ENCODE measurements at places on chromosomes 4 and X.

- no peaks in the 10 kb centered on the region for H3K4me1 ChIP-seq
- H3K27ac ChIP-seq, result no peak overlapping the region
- no peaks in the 10 kb centered on the region for H3K27me3 ChIP-seq
- no peak overlapping the region for H3K4me3 ChIP-seq
These were observed 580.8 kb upstream of the TENM3 start for GRCh38 chr4:181662383-181662782.

DNA sequence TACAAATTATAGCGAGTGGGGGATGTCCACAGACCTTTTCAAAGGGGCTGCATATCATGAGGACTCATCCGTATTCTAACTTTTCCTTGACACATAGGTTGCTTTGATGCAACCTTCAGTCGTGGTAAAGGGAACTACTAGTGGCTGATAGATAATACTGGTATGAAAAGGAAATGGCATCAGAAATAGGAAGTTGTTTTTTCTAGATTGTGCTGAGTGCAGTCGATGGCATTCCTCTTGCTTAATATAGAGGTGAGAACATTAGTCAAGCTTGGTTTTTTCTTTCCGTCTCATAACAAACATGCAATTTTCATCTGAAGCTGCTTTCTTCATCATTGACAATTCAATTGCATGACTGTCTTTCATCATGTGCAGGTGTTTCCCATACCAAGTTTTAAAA lies 16.6 kb downstream of the ENPEP start:
- no peaks in the 10 kb centered on the region for H3K27me3 ChIP-seq
- H3K4me3 ChIP-seq, result no peak overlapping the region
- DNase-seq, result no peak
- H3K36me3 ChIP-seq, result no peaks in the 10 kb centered on the region
- no peak overlapping the region for H3K27ac ChIP-seq
- H3K4me1 ChIP-seq, result no peaks in the 10 kb centered on the region

GRCh38 chrX:111568354-111568753 lies 56.9 kb downstream of the SERTM2 start:
- H3K36me3 ChIP-seq, result no peaks in the 10 kb centered on the region
- no peak overlapping the region for H3K27ac ChIP-seq
- no peak for DNase-seq
- no peaks in the 10 kb centered on the region for H3K4me1 ChIP-seq
- no peaks in the 10 kb centered on the region for H3K27me3 ChIP-seq

GRCh38 chrX:124931241-124931640 lies 388.4 kb upstream of the TEX13C start:
- H3K27me3 ChIP-seq, result no peaks in the 10 kb centered on the region
- H3K36me3 ChIP-seq, result no peaks in the 10 kb centered on the region
- no peak overlapping the region for H3K4me3 ChIP-seq
- DNase-seq, result no peak
- H3K27ac ChIP-seq, result no peak overlapping the region
- H3K4me1 ChIP-seq, result no peaks in the 10 kb centered on the region

DNA sequence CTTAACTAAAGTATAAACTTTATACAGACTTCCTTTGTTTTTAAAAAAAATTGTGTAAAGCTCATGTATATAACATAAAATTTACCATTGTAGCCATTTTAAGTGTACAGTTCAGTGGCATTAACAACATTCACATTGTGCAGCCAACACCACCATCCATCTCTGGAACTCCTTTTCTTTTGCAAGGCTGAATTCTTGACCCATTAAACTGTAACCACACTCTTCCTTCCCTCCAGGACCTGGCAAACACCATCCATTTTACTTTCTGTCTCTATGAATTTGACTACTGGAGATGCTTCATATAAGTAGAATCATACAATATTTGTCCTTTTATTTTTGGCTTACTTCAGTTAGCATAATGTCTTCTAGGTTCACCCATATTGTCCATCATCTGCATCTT lies 104.7 kb downstream of the RASL11B start:
- DNase-seq, result no peak
- no peak overlapping the region for H3K27ac ChIP-seq
- H3K36me3 ChIP-seq, result no peaks in the 10 kb centered on the region
- H3K4me3 ChIP-seq, result no peak overlapping the region

DNA sequence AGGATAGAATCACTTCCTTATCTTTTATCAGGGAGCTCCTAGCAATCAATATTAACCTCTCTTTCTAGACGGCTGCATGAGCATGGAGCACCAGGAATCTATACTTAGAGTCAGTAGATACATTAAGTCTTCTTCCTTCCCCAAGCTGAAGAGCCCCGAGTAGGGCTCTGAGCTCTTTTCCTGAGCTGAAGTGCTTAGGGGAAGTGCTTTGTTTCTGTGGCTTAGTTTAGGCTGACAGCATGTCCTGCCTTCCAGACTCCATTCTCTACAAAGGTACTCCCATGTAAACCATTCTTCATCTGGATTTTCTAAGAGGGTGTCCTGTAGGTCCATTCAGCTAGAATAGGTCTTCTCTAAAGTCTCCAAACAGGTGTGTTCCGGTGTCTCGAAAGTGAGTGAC lies 127.5 kb upstream of the AFF2 start:
- H3K27me3 ChIP-seq, result no peaks in the 10 kb centered on the region
- H3K36me3 ChIP-seq, result no peaks in the 10 kb centered on the region
- H3K4me1 ChIP-seq, result no peaks in the 10 kb centered on the region
- H3K27ac ChIP-seq, result no peak overlapping the region
- DNase-seq, result no peak
- no peak overlapping the region for H3K4me3 ChIP-seq

GRCh38 chrX:39425124-39425806 lies 624.0 kb downstream of the MID1IP1 start:
- no peak overlapping the region for H3K27ac ChIP-seq
- no peak for DNase-seq
- H3K4me3 ChIP-seq, result no peak overlapping the region
- no peaks in the 10 kb centered on the region for H3K36me3 ChIP-seq
- no peaks in the 10 kb centered on the region for H3K27me3 ChIP-seq
- H3K4me1 ChIP-seq, result peaks cover 9% of the 10 kb centered on the region

DNA sequence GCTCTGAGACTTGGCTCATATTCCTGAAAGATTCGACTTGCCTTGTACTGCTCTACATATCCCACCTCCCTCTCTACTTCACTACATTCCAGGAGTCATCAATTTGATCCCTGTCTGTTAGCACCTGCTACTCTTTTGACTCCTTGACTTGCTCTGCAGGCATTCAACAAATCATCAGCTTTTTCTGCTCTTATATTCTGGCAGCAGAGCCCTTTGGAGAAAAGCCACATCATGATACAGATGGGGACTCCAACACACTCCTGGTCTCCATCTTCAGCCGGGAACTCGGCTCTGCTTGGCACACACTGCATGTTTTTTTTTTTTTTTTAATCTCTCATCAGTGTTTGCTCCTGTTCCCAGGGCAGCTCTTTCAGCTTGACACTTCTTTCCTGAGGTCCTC lies 293.2 kb upstream of the LCORL start:
- H3K27ac ChIP-seq, result no peak overlapping the region
- DNase-seq, result no peak
- H3K4me3 ChIP-seq, result no peak overlapping the region
- H3K36me3 ChIP-seq, result no peaks in the 10 kb centered on the region
- no peaks in the 10 kb centered on the region for H3K4me1 ChIP-seq

DNA sequence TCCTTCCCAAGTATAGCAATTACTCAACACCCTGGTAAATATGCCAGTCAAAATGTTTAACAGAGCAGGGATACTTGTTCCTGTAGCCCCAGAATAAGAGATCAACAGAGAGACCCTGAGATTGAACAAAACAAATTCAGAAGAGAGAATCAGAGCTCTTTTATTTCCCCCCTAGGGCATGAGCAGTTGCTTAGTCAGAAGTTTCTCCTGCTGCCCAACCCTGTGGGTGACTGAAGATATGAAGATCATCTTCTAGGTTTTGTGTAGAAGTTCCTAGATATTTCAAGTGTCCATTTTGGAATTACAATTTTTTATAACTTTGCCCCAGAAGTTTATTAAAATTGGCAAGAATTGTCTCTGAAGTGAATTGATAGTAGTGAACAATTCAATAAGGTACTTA lies 59.1 kb upstream of the RXFP1 start:
- H3K36me3 ChIP-seq, result no peaks in the 10 kb centered on the region
- no peaks in the 10 kb centered on the region for H3K27me3 ChIP-seq
- no peak overlapping the region for H3K4me3 ChIP-seq

- H3K27ac ChIP-seq, result no peak overlapping the region
- H3K27me3 ChIP-seq, result no peaks in the 10 kb centered on the region
- H3K4me3 ChIP-seq, result no peak overlapping the region
- no peaks in the 10 kb centered on the region for H3K4me1 ChIP-seq
- DNase-seq, result no peak
These were observed 39.7 kb downstream of the SMIM20 start for GRCh38 chr4:25953740-25954139.

DNA sequence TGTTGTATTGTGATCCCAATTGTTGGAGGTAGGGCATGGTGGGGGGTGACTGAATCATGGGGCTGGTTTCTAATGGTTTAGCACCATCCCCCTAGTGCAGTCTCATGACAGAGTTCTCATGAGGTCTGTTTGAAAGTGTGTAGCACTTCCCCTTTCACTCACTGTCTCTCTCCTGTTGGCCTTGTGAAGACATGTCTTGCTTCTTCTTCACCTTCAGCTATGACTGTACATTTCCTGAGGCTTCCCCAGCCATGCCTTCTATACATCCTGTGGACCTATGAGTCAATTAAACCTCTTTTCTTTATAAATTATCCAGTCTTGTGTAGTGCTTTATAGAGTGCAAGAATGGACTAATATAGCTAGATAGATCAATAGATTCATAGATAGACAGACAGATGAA lies 230.0 kb downstream of the MAGEE1 start:
- H3K27ac ChIP-seq, result no peak overlapping the region
- no peaks in the 10 kb centered on the region for H3K36me3 ChIP-seq
- H3K4me3 ChIP-seq, result no peak overlapping the region
- H3K27me3 ChIP-seq, result no peaks in the 10 kb centered on the region
- no peak for DNase-seq
